Left kidney (tissue), 8 donors: ENCODE measurements at places on chromosomes 7 and 10.

GRCh38 chr10:89360157-89360556 lies 17.7 kb upstream of the IFIT1B start:
- no peak for DNase-seq

- DNase-seq = no peak
These were observed 247.4 kb downstream of the SEMA3D start for GRCh38 chr7:84939442-84939841.

DNA sequence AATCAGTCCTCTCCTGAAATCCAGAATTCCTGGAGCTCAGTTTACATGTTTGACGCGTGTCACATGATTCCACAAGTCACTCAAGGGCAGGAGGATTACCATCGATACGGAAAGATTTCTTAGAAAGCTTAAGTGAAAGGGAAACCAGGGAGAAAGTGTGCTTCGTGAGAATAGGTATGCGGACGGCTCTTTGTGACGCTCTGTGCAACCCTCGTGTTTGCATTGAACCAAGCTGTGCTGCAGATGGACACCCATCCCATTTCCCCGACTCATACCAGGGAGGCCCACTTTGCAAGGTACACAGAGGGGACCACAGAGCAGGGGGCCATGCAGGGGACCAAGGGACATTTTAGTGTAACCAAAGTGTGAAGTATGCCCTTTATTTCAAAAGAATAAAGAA lies 43.2 kb downstream of the IKZF1 start:
- no peak for DNase-seq

DNA sequence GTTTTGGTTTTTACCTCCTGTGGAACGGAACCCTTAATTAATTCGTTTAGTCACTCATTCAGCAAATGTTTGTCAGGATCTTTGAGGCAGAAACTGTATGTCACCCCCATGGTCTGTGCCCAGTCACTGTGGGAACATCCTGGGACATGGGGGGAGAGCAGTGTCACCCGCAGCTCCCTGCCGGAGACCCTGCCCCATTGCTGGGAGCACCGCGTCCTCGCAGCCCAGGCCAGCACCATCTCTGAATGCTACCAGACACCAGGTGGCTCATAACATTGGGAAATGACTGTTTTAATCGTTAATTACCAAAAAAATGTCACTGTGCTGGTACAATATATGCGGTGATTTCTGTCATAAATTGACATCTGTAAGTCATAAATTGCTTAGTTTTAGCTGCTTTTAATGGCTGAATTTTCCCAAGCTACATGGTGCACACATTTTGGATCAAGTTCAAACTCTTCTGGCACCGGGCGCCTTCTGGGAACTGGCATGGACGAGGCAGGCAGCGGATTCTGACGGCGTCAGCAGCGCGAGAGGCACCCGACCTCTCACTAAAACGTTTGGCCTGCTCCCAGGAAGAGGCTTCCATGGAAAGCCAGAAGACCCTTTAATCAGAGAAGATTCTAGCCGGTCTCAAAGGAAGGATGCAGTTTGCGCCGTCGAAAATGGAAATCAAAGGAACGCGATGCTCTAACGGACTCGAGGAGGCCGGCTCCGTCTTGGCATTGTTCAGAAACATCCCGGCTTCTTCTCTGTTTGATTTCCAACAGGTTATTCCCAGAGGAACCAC lies 184.2 kb downstream of the ADARB2 start:
- no peak for DNase-seq

DNA sequence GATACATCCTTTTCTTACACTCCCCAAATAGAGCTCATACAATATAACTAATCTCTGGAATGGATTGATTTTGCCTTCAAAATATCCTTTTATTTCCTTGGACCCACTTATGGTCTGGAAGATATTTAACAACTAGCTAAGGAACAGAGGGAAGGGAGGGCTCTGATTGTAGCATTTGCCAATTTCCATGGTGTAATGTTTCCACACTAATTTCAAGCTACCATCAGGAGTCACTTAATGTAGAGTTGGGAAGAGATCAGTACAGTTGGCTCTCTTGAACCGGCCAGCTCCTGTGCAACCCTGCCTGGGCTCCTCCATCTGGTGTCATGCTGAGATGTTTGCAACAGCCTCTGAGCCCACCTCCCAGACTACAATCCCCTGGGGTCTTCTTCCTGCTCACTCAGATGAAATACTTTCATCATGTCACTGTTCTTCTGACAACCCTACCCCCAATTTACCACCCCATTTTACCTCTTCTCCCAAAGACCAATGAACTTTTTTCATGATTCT lies 8.0 kb upstream of the IL6 start:
- no peak for DNase-seq

- no peak for DNase-seq
These were observed 80.9 kb downstream of the CACNB2 start for GRCh38 chr10:18221123-18221522.

GRCh38 chr7:92768501-92769393 lies 67.6 kb downstream of the CDK6 start:
- DNase-seq = no peak

DNA sequence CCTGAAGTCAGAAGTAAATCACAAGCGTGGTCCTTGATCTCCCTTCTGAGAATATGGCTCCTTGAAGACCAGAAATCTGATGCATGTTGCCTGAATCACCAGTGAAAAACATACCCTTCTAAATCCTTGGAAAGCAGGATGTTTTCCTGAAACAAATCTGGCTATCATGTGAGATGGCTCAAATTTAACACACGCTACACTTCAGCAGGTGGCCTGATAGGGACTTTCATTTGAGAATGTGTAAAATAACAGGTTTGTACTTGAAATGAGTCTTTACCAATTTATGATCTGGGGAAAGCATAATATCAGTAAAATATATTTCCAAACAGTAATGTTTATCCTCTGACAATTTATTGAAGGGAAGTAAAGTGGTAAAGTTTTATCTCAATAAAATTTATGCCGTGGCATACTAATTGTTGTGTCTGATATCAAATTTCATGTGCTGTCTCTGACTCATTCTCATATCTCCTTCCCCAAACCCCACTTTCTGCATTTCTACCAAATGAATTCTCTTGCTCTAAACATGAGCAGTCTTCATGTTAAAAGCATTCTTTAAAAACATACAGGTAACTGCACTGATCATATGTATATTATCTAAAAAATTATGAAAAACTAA lies 17.4 kb downstream of the CYP3A4 start:
- no peak for DNase-seq

- DNase-seq = no peak
These were observed 82.6 kb downstream of the PTPRE start for GRCh38 chr10:127989481-127990012.

- no peak for DNase-seq
These were observed 10.6 kb downstream of the LRIT2 start for GRCh38 chr10:84214612-84215235.
